ENCODE measurements at places on chromosomes 4 and X. TPM values are rescaled to one million over a fixed set of nuclear protein-coding genes. Genes with fewer than 3 reads are reported as not detected.

FAAH2 gene
- polyA plus RNA-seq = not detected

MOSPD2 gene
- 31.0 TPM for polyA plus RNA-seq

NDNF gene
- 3.1 TPM for polyA plus RNA-seq

STOX2 gene
- polyA plus RNA-seq = not detected

NUDT10 gene
- 0.43 TPM for polyA plus RNA-seq

CXorf49 gene
- polyA plus RNA-seq = not detected

SULT1E1 gene
- not detected for polyA plus RNA-seq

TMEM31 gene
- polyA plus RNA-seq = 0.28 TPM

ENAM gene
- not detected for polyA plus RNA-seq

ZNF711 gene
- polyA plus RNA-seq = 0.29 TPM

EREG gene
- polyA plus RNA-seq = 1.6 TPM

SHROOM3 gene
- 8.7 TPM for polyA plus RNA-seq

SEPTIN6 gene
- polyA plus RNA-seq = 23.9 TPM

DMRTC1 gene
- not detected for polyA plus RNA-seq

HNRNPH2 gene
- 97.8 TPM for polyA plus RNA-seq

SLC34A2 gene
- polyA plus RNA-seq = not detected

HMGN5 gene
- 3.7 TPM for polyA plus RNA-seq

TRIM60 gene
- polyA plus RNA-seq = not detected

UGT2A3 gene
- polyA plus RNA-seq = not detected

DOK7 gene
- not detected for polyA plus RNA-seq

RS1 gene
- polyA plus RNA-seq = not detected

DUX4 gene
- not detected for polyA plus RNA-seq

RASGEF1B gene
- not detected for polyA plus RNA-seq

All from GM23248 (cell line).